Activated CD8-positive, alpha-beta memory T cell treated with anti-CD3 and anti-CD28 coated beads, Interleukin-2, amount 50 U/mL, for 4 hours (primary cell): ENCODE measurements at places on chromosomes 3 and 15.

- DNase-seq = no peak
Observed at GRCh38 chr15:38878926-38879325, 314.3 kb upstream of the RASGRP1 start.

GRCh38 chr3:120039642-120040610 is 54.3 kb downstream of the GSK3B start:
- no peak for DNase-seq

DNA sequence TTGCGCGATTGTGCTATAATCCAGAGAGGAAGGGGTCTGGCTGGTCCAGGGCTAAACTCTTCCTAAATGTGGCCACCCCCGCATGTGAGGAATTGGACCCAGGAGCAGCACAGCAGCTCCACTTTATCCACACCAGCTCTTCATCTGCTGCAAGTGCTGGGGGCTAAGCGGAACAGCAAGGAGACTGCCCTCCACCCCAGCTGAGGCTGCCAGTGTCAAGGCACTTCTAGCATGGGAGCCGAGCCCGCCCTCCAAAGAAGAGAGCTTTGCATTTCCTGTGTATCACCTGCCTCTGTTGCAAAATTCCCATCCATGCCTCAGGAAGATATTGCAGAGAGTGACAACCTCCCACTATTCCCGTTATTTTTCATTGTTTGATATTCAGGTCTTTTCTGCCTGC is 333.6 kb downstream of the ARRDC4 start:
- no peak for DNase-seq

DNA sequence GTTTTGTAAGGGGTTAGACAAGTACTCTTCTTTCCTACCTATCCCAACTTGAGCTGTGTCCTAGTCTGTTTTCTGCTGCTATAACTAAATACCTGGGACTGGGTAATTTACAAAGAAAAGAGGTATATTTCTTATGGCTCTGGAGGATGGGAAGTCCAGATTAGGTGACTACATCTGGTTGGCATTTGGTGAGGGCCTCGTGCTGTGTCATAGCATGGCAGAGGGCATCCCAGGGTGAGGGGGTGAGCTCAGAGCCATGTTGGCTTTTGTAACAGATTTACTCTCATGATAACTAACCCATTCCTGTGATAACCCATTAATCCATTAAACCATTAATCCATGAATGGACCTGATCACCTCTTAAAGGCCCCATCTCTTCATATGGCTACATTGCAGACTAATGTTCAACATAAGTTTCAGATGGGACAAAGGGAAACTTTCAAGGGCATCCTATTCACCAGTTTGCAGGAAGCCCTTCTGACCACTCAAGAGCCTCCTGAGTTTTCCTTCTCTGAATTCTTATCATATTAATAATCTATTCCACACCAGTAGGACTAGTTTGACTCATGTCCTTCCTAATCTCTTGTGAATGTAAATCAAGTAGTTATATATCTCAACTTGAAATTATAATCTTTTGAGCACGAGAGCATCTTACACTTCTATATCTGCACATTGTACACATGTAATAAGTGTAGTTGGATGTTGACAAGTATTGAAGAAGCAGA is 185.7 kb upstream of the ZPLD1 start:
- DNase-seq = no peak

GRCh38 chr3:38640661-38641452 is 8.6 kb downstream of the SCN5A start:
- no peak for DNase-seq

- DNase-seq = no peak
Observed at GRCh38 chr15:66866656-66867055, 164.6 kb downstream of the SMAD6 start.

DNA sequence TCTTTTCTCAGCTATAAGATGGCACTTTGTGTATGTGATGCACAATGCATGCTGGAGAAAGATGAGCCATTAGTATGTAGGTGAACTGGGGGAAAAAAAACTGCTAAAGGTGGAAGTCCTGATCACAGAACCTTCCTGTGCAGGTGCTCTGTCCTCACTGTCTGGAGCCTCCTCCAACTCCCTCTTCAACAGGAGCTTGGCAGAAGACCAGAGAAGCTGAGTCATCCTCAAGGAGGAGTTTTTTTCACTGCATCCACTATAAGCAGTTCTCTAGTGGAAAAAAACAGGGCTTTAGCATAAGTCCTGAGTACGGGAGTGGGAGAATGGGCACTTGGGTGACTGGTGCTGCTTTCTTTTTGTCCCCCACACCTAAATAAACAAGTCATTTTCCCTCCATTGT is 168.4 kb upstream of the CADPS start:
- DNase-seq = no peak

GRCh38 chr3:56938530-56938929 is 121.9 kb upstream of the SPATA12 start:
- DNase-seq = no peak

DNA sequence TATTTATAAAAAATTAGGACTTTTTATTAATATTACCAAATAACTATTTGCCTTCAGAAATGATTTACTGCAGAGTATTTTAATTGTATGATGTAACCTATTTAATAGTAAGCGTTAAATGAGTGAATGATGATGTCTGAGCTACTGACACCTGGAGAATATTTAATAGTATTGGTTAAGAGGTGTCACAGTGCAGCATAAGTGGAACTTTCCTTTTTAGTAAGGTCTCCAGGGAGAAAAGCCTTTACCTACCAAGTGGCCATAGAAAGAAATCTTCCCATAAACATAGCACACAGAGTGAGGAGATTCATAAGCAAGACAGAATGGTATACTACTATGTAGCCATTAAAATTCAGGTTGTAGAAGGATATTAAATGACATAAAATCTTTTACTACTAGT is 441.7 kb downstream of the TBL1XR1 start:
- no peak for DNase-seq

GRCh38 chr3:104088738-104089137 is 1278.0 kb upstream of the ALCAM start:
- DNase-seq = no peak

- DNase-seq = peak; percentile 60
Observed at GRCh38 chr15:40941528-40942336, 11.5 kb upstream of the CHAC1 start.

DNA sequence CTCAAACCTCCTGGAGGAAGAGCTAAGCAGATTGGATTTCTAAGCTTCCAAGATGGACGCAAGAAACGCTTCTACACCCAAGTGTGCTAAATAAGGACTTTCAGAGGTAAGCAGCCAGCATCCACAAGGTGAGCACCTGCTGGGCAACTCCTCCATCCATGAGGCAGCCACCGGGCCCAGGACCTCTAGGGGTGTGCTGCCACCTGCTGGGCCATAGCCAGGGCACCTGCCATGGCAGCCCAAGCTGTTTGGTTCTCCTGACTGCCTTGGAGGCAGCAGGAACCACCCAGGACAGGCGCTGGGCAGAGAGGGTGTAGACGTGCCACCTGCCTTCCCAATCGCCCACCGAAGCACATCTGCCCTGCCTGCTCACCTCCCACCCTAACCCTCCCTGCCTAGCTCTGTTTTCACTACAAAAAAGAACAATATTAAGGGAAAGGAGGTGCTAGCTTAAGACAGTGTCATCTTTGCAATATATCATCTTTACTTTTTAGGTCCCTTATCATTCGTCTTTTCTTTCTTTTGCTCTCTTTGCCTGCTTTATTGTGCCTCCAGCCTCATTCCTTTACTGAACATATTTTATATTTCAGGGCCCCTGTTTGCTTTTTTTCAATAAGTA is 12.9 kb downstream of the C15orf62 start:
- DNase-seq = peak; percentile 80

GRCh38 chr3:49134471-49135265 is 1.8 kb upstream of the LAMB2 start:
- no peak for DNase-seq

DNA sequence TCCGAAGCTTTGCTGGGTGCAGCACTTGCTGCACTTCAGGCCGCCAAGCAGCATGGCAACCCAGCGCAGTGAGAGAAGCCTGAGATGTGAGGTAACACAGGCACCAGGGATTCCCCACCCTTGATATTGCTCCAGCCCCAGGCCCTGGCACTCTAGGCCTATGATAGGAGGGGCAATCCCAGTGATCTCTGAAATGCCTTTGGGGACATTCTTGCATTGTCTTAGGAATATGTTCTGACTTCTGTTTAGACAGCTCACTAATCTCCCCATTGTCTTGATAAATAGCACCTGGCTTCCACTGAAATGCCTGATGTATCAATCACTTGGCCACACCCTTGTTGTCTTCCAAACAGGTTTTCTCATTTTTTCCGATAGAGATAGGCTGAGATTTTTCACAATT is 102.8 kb downstream of the SOX14 start:
- DNase-seq = no peak

- DNase-seq = no peak
Observed at GRCh38 chr15:67736810-67737209, 88.5 kb upstream of the SKOR1 start.

GRCh38 chr3:138942861-138943623 is 3.9 kb downstream of the FOXL2 start:
- DNase-seq = no peak

DNA sequence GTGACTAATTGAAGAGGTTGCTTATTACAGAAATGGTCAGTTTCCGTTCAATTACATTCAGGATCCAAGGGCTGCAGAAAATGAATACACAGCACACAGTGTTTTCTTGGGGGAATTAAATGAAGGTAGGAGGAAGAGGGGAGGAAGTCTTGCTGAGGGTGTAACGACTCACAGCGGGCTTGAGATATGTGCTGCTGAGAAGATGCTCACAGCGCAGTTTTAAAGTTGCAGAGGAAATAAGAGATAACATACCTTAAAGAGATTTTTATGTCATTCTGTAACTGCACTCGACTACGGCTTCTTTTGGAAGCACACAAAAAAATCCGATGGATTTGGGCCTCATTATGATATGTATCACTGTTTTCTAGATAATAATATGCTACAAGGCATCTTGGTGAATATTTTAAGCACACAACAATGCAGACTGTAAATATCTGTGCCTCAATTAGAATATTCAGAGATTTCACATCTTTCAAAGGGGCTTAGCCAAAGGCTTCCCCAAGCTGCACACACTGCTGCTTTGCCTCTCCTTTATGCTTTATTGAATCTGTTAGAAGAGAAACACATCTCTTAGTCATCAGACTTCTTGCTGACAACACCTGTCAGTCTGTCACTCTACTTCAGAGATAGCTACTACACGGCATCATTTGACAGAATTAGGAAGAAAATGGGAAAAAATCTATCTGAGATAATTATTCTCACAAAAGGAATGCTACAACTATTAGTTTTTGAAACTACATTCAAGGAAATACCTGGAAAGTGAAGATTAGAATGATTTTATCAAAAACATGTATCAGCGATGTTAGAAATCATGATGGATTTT is 773.2 kb downstream of the OTOL1 start:
- DNase-seq = no peak

- DNase-seq = no peak
Observed at GRCh38 chr3:73503781-73504180, 121.0 kb downstream of the PDZRN3 start.

DNA sequence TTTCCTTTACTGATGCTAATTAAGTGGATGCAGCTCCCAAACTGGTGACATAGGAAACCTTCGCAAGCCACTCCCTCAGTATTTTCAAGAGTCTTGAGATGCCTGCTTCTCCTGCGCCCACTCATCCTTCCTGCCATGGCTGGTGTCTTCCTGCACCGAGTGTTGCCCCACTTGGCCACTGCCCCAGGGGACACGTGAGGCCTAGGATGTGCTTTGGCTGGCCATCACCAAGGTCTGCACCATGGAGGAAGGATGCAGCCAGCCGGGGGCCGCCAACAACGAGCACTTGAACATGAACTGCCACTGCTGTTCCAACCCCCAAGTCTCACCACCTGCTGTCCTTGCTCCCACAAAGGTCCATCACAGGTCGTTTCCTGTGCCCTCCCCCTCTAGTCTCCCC is 34.1 kb downstream of the EPHB3 start:
- no peak for DNase-seq

GRCh38 chr15:75696311-75696720 is 16.3 kb downstream of the CSPG4 start:
- DNase-seq = no peak

- DNase-seq = no peak
Observed at GRCh38 chr15:57865294-57865693, 158.8 kb downstream of the POLR2M start.

GRCh38 chr3:76051145-76051544 is 265.8 kb upstream of the ZNF717 start:
- DNase-seq = no peak

DNA sequence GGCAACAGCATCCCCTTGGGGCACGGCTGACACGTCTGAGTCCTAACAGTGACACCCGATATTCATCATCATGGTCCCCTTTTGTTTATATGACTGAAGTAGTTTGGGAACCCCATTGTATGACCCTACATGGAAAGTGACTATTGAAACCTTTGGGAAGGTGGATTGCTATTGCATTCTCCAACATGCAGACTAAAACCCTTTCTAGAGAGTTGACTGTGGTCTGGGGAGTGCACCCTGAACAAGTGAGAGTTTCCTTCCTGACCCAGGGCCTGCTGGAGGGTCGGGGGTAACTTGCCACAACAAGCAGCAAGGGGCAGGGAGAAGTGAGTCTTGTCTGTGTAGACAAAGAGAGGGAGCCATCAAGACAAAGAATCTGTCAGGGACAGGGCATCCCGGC is 54.4 kb downstream of the ISG20 start:
- no peak for DNase-seq

DNA sequence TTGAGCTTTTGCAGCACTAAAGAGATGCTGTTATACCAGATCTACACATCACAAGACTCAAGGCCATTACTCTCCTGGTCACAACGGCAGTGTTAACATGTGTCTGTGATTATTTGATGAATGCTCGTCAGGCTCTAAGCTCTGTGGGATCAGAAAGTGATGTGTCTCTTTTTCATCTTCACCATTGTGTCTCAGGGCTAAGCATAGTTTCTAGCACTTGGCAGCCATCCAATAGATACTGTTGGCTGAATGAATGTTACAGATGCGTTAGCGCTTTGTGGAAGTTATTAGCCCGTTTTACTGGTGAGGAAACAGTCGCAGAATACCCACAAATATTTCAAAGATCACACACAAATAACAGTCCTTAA is 1.2 kb upstream of the FAM81A start:
- DNase-seq = no peak

DNA sequence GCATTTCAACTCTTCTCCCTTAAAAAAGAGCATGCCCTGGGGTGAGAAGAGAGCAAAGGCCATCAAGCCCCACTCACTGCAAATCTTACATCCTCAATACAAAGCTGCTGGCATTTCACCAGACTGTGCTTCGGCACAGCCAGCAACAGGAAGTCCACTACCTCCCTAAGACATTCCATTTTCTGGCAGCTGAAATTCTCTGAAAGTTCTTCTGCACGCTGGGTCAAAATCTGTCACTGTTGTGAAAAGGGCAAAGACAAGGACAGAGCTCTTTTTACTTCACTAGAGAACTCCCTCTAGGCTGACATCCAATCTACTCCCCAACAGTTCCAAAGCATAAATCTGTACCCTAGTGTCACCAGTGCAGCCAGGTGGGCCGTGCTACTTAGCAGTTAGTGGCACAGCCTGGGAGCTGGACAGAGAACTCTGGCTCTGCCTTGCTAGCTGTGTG is 6.3 kb downstream of the MTMR10 start:
- DNase-seq = no peak

GRCh38 chr3:126469479-126469878 is 6.2 kb downstream of the ZXDC start:
- no peak for DNase-seq
